ENCODE measurements at places on chromosomes 1 and 21. TPM values are rescaled to one million over a fixed set of nuclear protein-coding genes. Genes with fewer than 3 reads are reported as not detected.

Gene NR1I3
- not detected for total RNA-seq

Gene DNASE2B
- total RNA-seq = not detected

Gene MAN1A2
- 32.0 TPM for total RNA-seq

Gene PTAFR
- 1.8 TPM for total RNA-seq

Gene NMNAT2
- total RNA-seq = 4.7 TPM

Gene SSR2
- 477 TPM for total RNA-seq

Gene CFAP107
- total RNA-seq = not detected

Gene HNRNPR
- total RNA-seq = 128 TPM

Gene DEPDC1
- 26.8 TPM for total RNA-seq

Gene TMEM61
- 0.39 TPM for total RNA-seq

GRCh38 chr1:178142806-178143205 lies 48.9 kb downstream of the RASAL2 start:
- no peak overlapping the region for H3K4me3 ChIP-seq
- peaks cover 12% of the 10 kb centered on the region for H3K36me3 ChIP-seq
- H3K4me1 ChIP-seq = peaks cover 34% of the 10 kb centered on the region
- no peak for DNase-seq
- no peaks in the 10 kb centered on the region for H3K27me3 ChIP-seq

- DNase-seq = no peak
- H3K36me3 ChIP-seq = no peaks in the 10 kb centered on the region
These were observed 38.5 kb downstream of the TESK2 start for GRCh38 chr1:45452503-45452902.

- no peak for DNase-seq
- no peak overlapping the region for H3K4me3 ChIP-seq
- peaks cover 9% of the 10 kb centered on the region for H3K36me3 ChIP-seq
- H3K4me1 ChIP-seq = peaks cover 19% of the 10 kb centered on the region
These were observed 46.9 kb downstream of the SKI start for GRCh38 chr1:2274929-2275475.

- peak within 1 kb of the TSS; percentile 86 for H3K27ac ChIP-seq
- no peaks in the 10 kb centered on the region for H3K27me3 ChIP-seq
- peak; percentile 56 for DNase-seq
- H3K4me3 ChIP-seq = peak within 1 kb of the TSS; percentile 83
These were observed at the start of gene ZDHHC18 for GRCh38 chr1:26826261-26827105. Gene ZDHHC18, plus strand, starts transcription at chr1:26826688. Its CDS starts 117 bp downstream, at chr1:26826805.

DNA sequence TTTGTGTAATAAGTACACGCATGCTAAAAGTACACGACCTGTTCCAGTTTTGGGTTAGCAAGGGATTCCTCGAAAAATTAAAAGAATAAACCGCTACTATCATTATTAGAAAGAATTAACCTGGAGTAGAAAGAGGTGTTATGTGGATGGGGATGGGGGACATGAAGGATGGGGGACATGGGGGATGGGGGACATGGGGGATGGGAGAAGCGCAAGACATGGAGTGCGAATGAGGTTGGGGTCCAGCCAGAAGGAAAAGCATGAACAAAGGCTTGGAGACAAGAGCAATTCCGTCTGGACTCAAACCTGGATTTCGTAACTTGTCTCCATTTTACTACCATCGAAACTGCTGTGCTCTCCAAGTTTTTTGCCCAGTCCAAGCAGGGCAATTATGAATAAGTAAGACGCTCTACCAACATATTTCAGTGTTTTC lies 591 bp upstream of the KDM1A start:
- no peaks in the 10 kb centered on the region for H3K36me3 ChIP-seq
- peak overlapping the region; percentile 47 for H3K27ac ChIP-seq
- DNase-seq = no peak
- H3K4me1 ChIP-seq = peaks cover 15% of the 10 kb centered on the region

GRCh38 chr1:213135572-213135971 lies 84.5 kb downstream of the RPS6KC1 start:
- DNase-seq = no peak
- H3K27me3 ChIP-seq = no peaks in the 10 kb centered on the region
- no peaks in the 10 kb centered on the region for H3K36me3 ChIP-seq
- H3K27ac ChIP-seq = no peak overlapping the region
- H3K4me1 ChIP-seq = no peaks in the 10 kb centered on the region

DNA sequence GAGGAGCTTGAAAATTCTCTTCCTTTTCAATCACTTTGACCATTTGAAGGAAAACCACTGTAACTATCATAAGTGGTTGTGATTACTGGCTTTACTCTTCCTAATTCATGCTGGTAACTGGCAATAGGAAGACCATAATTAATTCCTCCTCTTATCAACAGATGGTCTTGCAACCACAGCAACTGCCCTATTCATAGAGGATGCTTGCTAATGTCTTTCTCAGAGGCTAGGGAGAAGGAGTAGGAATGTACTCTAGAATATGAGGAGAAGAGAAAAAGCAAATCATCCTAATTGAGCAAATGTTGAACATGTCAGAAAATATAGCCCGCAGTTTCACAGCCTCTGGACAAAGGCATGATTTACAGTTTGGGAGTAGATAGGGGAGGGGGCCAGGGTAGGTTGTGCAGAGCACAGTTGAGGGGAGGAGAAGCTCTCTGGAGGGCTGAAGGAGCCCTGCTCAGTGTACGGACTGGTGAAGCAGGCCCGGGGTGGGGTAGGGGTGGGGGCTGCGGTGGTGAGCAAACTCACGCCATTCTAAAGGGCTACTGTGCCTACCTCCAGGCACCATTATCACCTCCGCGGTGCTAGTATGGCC lies 192.9 kb downstream of the PCP4 start:
- H3K27ac ChIP-seq = no peak overlapping the region
- H3K27me3 ChIP-seq = peaks cover 73% of the 10 kb centered on the region
- H3K4me3 ChIP-seq = no peak overlapping the region
- no peak for DNase-seq
- no peaks in the 10 kb centered on the region for H3K4me1 ChIP-seq

GRCh38 chr1:86061551-86061990 lies 95.0 kb downstream of the COL24A1 start:
- no peak for DNase-seq
- no peak overlapping the region for H3K4me3 ChIP-seq
- H3K27me3 ChIP-seq = peaks cover 24% of the 10 kb centered on the region
- H3K4me1 ChIP-seq = peaks cover 5% of the 10 kb centered on the region

DNA sequence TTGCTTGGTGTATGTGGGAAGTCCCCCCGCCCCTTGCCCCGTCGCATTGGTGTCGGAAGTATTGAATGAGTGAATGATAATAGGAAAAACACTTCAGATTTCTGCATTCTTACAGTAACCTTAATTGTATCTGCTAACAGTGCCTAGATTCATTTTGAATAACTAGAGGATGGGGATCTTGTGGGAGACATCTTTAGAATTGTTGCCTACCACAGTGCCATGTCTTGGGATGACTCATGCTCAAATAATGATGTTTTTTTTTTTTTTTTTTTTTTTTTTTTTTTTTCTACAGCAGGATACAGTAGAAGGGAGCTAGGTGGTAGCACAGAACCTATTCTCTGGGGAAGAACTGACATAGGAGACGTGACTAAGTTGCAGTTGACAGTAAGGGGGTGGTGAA lies 237.9 kb downstream of the USP25 start:
- H3K27me3 ChIP-seq = no peaks in the 10 kb centered on the region
- H3K36me3 ChIP-seq = no peaks in the 10 kb centered on the region
- peaks cover 7% of the 10 kb centered on the region for H3K4me1 ChIP-seq
- H3K4me3 ChIP-seq = no peak overlapping the region
- H3K27ac ChIP-seq = no peak overlapping the region
- DNase-seq = peak; percentile 12

DNA sequence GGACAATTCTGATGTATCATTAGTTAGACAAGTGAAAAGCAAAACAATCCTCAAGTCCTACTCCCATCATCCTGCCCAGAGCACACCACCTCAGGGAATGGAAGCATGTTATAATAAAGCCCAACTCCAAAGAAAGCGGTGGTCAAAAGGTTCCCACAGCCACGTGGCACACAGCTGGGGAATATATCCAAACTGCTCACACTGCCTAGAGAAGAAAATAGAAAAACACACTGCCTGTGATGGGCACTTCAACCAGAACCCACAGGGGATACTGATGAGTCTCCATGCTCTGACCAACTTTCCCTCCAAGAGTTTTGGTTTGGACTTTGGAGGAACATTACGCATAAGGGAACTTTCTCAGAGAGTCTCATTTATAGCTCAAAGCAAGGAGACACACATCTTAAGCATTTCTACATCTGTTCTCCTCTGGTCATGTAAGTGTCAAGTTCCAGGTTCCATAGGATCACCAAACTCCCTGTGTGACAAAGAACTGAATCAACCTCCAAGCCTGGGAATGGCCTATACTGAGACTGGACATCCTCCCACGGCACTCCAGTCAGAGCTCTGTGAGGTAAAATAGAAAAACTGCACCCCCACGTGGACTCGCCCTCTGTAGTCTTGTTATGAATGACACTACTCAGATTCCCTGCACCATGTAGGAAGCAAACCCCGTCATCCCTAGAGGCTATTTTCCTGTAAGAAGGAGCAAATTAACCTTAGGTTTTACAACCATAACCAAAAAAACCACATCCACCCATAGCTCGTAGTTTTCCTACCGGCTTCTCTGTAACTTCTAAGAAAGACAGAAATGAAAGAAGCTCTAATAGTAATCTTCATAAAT lies 12.2 kb downstream of the DSTYK start:
- no peak overlapping the region for H3K4me3 ChIP-seq
- peaks cover 17% of the 10 kb centered on the region for H3K4me1 ChIP-seq
- no peak for DNase-seq
- H3K36me3 ChIP-seq = no peaks in the 10 kb centered on the region
- H3K27ac ChIP-seq = no peak overlapping the region

GRCh38 chr1:10271869-10272268 lies 61.5 kb downstream of the KIF1B start:
- H3K4me3 ChIP-seq = no peak overlapping the region
- peak overlapping the region; percentile 38 for H3K27ac ChIP-seq
- no peaks in the 10 kb centered on the region for H3K4me1 ChIP-seq
- H3K27me3 ChIP-seq = no peaks in the 10 kb centered on the region

DNA sequence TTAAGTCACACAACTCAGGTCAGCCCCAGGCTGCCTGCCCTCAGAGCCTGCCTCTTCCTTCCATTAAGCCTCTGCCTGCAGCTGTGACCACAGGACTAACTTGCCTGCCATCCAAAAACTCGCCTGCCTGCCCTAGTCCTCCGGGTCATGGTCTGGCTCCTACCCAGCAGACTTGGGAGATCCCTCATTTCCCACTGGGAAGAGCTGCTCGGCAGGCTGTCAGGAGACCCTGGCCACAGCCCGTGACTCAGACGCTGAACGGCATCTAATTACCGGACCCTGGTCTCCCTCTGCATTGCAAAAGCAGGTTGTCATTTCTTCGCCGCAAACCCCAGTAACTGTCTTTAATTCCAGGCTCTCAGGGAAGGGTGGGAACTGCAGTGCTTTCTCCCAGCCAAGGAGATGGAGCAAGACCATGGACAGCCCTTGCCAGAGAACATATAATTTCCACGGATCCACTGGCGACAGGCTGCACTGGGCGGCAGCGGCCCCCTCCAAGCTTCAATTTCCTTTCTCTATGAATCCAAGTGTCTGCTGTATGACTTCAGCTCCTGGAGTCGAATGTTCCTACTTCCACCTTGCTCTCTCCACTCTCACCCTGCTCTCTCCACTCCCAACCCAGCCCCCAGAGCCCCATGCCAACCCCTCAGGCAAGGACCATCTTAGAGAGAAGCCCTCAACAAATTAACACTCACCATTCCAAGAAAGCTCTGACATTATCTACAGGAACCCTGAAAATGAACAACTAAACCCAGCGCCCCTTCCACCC lies 20.4 kb downstream of the OLFML2B start:
- DNase-seq = peak; percentile 87
- H3K4me1 ChIP-seq = peaks cover 17% of the 10 kb centered on the region
- H3K27me3 ChIP-seq = no peaks in the 10 kb centered on the region
- peak overlapping the region; percentile 46 for H3K27ac ChIP-seq
- peak overlapping the region; percentile 13 for H3K4me3 ChIP-seq
- peaks cover 5% of the 10 kb centered on the region for H3K36me3 ChIP-seq

DNA sequence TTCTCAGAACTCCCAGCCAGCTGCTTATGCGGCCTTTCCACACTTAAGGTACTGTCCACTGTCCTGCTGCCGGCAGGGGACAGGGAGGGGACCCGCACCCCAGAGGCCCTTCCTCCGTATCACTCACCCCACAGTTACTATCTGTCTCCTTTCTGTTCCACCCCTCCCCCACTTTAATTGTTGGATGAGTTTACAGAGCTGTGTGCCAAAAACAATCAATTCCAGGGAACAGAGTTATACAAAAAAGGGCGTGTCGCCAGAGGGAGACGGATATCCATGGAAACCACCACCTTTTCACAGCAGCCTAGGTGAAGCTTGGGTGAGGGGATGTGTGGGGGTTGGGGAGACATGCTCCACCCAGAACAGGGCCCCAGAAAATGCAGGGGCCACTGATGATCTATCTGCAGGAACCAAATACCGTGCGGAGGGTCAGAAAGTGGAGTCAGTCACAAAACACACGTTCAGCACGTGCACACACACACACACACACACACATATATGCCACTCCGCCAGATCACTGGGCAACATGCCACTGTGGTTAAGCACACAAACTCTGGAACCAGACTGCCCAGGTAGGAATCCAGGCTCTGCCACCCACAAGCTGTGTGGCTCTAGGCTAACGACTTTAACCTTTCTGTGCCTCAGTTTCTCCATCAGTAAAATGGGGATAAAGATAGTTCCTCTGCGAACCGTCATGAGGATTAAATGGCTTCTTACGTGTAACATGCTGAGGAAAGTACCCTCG lies 30.5 kb downstream of the CASZ1 start:
- H3K4me1 ChIP-seq = no peaks in the 10 kb centered on the region
- DNase-seq = peak; percentile 40
- H3K36me3 ChIP-seq = no peaks in the 10 kb centered on the region
- H3K4me3 ChIP-seq = no peak overlapping the region
- H3K27ac ChIP-seq = no peak overlapping the region
- H3K27me3 ChIP-seq = no peaks in the 10 kb centered on the region

- no peaks in the 10 kb centered on the region for H3K27me3 ChIP-seq
- no peak for DNase-seq
- H3K4me1 ChIP-seq = no peaks in the 10 kb centered on the region
- H3K27ac ChIP-seq = no peak overlapping the region
- peaks cover 9% of the 10 kb centered on the region for H3K36me3 ChIP-seq
These were observed 5.1 kb downstream of the PRXL2B start for GRCh38 chr1:2591581-2592261.

DNA sequence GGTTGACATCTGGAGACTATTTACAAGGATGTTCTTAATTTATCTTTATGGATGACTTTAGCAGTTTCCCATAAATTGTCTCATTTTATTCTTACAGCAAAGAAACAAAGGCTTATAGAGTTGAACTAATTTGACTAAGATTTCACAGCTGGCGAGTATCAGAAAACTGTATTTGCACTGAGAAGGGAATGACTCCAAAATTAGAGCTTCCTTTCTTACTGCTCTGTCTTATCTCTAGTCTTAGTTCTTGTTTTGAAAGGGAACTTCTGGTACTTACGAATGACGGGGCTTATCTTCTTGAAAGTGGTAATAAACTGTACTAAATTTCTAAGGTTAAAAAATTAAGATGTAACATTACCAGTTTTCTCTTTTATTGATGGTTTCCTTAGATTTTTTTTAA lies 13.6 kb downstream of the CNST start:
- DNase-seq = no peak
- no peak overlapping the region for H3K4me3 ChIP-seq
- H3K27me3 ChIP-seq = no peaks in the 10 kb centered on the region
- no peak overlapping the region for H3K27ac ChIP-seq

GRCh38 chr1:173267453-173267945 lies 60.4 kb upstream of the TNFSF4 start:
- H3K27ac ChIP-seq = peak overlapping the region; percentile 8
- no peaks in the 10 kb centered on the region for H3K36me3 ChIP-seq
- H3K4me1 ChIP-seq = peaks cover 32% of the 10 kb centered on the region
- no peaks in the 10 kb centered on the region for H3K27me3 ChIP-seq

Data from MCF 10A (cell line).